ENCODE measurements at places on chromosomes 1 and 21. TPM values are rescaled to one million over a fixed set of nuclear protein-coding genes. Genes with fewer than 3 reads are reported as not detected.

Gene CLCA1
- 0.05 TPM for polyA plus RNA-seq

Gene UBASH3A
- polyA plus RNA-seq = not detected

Gene FAM72B
- polyA plus RNA-seq = 1.2 TPM

Gene SH2D5
- 83.8 TPM for polyA plus RNA-seq

Gene GRHL3
- 20.5 TPM for polyA plus RNA-seq

Gene LCA5L
- 0.94 TPM for polyA plus RNA-seq

Gene FAM78B
- polyA plus RNA-seq = 0.11 TPM

Gene CIART
- polyA plus RNA-seq = 14.5 TPM

Gene SYT14
- polyA plus RNA-seq = 8.3 TPM

Gene RAD54L
- 5.1 TPM for polyA plus RNA-seq

Gene CAPN2
- polyA plus RNA-seq = 366 TPM

Gene MYBPHL
- polyA plus RNA-seq = 0.85 TPM

Gene LYPD8
- polyA plus RNA-seq = not detected

Gene AIM2
- polyA plus RNA-seq = 0.17 TPM

Gene CRP
- not detected for polyA plus RNA-seq

Gene FCMR
- 1.8 TPM for polyA plus RNA-seq

Gene TMEM200B
- polyA plus RNA-seq = 0.59 TPM

Gene ACADM
- polyA plus RNA-seq = 52.2 TPM

Gene DENND1B
- 4.8 TPM for polyA plus RNA-seq

Data from keratinocyte (primary cell).